KBM-7 (cell line): ENCODE measurements at places on chromosomes 12 and 14.

GRCh38 chr14:25252793-25253192 is 202.8 kb upstream of the STXBP6 start:
- no peak for DNase-seq

GRCh38 chr12:61536525-61536924 is 723.7 kb upstream of the USP15 start:
- no peak for DNase-seq

- no peak for DNase-seq
Measured at GRCh38 chr14:92978229-92979021, 55.5 kb downstream of the CHGA start.

GRCh38 chr12:13099066-13099843 is 4.2 kb downstream of the GSG1 start:
- DNase-seq: peak; percentile 98

GRCh38 chr14:95623195-95623594 is 63.0 kb upstream of the TCL1B start:
- DNase-seq: no peak

DNA sequence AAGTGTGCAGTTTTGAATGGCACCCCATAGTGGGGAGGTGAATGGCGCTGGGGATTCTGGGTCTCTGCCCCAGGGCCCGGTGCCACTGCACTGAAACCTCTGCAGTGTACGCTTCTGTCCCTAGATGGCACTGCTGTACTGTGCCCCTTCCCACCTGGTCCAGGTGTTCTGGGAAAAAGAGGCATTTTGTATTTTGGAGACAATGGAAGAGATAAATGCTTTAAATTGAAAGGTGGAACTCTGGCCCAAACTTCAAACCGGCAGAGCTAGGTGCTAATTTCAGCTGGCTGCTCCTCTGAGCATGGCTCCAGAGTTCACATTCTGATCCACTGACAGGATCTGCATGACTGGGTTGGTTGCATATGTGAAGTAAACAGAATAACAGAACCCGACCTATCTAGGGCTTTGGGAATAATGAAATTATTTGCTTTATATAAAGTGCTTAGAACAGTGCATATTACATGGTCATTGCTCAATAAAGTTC is 52.2 kb downstream of the KRT80 start:
- peak; percentile 24 for DNase-seq

DNA sequence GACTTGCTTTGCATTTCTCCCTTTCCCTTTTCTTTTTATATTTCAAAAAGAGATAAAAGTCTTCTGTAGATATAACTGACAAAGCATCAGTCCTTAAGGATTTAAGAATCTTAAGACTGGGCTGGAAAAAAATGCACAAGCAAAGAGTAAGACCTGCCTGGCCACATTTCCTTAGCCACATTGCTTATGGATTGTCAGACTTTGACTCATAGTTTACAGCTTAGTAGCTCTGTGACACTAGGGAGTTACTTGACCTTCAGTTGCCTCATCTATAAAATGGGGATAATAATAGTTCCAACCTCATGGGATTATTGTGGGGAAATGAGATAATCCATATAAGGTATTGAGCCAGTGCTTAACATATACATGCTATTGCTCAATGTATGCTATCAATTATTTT is 66.4 kb upstream of the STK38L start:
- DNase-seq: no peak

GRCh38 chr12:79920421-79921238 is 14.3 kb downstream of the PPP1R12A start:
- DNase-seq: no peak

DNA sequence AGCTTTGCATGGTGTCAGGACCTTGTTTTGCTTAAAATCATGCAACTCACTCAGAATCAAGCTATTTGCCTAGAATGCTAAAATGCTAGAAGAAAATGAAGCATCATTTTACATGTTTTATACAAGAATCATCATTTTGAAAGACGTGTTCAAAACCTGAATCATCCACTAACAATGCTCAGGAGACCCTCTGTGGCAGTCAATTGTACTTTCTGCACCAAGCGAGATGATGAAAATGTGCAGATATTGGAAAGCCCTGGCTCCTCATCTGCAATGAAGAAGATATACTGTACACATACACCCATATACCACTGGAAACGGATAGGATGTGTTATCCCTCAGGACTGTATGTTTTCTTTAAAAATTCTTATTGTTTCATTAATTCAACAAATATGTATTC is 92.7 kb downstream of the DYRK2 start:
- DNase-seq: no peak

GRCh38 chr14:93688239-93688666 is 100.0 kb downstream of the PRIMA1 start:
- DNase-seq: no peak

- no peak for DNase-seq
Measured at GRCh38 chr12:45637706-45638105, 91.8 kb upstream of the ARID2 start.

DNA sequence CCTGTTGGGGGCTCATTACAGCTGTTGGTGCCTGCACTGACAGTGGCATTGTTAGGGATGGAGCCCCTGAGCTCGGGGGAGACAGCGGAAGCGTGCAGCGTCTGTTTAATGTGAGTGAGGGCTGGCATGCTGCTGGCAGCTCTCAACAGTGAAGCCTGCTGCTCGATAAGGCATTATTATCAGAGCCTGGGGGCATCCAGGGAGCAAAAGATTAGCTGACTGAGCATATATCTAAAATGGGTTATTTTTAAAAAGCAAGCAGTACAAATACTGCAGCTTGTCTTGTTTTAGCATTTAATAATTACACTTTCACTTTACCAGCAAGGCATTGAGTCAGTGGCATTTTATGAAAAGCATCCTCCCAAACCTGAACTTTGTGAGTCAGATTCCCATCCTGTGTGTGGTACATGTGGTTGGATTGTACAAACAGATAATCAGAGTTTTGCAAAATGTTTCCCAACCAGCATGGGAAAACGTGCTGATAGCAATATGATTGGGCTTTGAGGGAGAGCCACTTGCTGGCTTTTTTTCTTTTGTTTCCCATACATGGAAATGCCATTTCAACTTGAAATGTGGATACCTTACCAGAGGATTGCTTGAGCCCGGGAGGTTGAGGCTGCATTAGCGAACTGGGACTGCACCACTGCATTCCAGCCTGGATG is 150.8 kb downstream of the PRKCH start:
- DNase-seq: no peak

GRCh38 chr12:49887536-49888401 is 15.9 kb downstream of the FAIM2 start:
- no peak for DNase-seq

GRCh38 chr12:106113824-106114446 is 24.8 kb downstream of the NUAK1 start:
- DNase-seq: no peak

DNA sequence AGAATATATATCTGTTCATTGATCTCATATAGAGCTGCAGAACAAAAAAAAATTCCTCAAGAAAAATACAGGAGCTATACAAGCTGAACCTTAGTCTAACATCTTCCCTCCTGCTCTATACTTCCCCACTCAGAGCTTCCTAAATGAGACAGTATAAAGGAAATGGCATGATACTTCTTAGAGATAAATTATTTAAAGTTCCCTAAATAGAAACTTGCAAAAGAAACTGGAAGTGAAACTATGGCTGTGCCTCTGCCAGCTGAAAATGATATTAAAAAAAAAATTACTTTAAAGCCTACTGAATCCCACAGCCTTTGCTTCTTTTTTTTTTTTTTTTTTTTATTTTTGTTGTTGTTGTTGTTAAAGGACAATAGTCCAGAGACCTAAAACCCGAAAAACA is 11.6 kb upstream of the NEK9 start:
- peak; percentile 43 for DNase-seq

- no peak for DNase-seq
Measured at GRCh38 chr14:100544506-100545141, 42.6 kb downstream of the BEGAIN start.

DNA sequence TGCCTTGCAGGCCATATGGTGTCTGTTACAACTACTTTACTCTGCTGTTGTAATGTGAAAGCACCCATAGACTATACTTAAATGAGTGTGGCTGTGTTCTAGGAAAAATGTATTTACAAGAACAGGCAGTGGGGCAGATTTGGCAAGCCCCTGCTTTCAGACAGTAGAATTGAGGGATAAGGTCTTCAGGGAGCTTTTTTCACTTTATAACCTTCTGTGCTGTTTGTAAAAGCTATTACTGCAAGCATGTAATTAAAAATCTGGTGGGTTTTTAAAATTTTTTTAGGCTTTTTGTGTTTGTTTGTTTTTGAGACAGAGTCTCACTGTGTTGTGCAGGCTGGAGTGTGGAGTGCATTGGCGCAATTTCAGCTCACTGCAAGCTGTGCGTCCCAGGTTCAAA is 73.9 kb downstream of the VEZT start:
- no peak for DNase-seq

GRCh38 chr14:61065656-61066055 is 84.6 kb downstream of the SLC38A6 start:
- no peak for DNase-seq

- no peak for DNase-seq
Measured at GRCh38 chr12:83065562-83065961, 378.9 kb downstream of the TMTC2 start.

DNA sequence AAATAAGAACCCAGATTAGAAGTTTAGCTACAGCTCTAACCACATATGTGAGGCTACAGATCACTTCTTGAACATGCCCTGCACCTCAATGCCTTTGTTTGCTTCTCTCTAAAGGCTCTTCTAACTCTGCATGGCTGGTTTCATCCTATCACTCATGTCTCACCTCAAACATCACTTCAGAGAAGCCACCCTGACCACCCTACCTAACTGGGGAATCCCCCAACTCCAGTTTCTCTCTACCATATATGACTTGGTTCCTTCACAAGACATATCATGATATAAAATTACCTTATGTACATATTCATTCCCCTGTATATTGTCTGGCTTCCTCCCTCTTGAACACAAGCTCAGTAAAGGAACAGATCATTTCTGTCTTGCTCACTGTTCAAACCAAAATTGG is 250.2 kb upstream of the GRIP1 start:
- DNase-seq: no peak

DNA sequence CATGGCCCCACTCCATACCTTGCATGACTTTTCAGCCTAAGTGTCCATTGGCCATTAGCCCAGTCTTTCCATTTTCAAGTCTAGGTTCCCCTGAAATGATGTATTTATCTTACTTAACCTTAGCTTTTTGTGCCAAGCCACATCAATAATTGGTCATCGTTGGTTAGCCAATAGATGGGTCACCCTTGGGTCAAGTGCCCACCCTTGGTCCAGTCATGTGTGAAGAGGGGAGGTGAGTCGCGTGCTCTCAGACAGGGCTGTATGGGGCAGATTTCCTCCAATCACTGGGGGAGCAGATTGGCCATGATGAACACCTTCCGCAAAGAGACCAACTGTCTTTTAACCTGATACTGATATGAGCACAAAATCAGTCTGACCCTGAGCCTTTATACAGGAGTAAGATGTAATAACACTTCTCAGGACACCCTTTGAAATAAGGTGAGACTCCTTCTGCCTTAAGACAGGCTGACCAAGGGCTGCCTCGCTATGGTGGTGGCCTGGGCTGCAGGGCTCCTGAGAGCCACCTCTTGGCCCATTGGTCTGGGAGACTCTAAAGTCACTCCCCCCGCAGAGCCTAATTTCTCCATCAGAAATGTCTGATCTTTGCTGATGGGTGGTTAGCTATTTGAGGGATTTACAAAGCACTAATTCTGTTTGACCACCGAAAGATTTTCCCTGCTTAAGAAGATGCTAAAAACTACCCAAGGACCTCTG is 143.2 kb downstream of the ZFP36L1 start:
- no peak for DNase-seq

- DNase-seq: peak; percentile 21
Measured at GRCh38 chr14:99687284-99688209, 3.4 kb downstream of the CYP46A1 start.

GRCh38 chr12:8508910-8509841 is 4.1 kb upstream of the CLEC4D start:
- DNase-seq: no peak

- peak; percentile 40 for DNase-seq
Measured at GRCh38 chr14:77177702-77178101, 3.9 kb upstream of the TMEM63C start.
